Frontal cortex (tissue), 4 donors: ENCODE measurements at places on chromosomes 7 and 10. TPM values are rescaled to one million over a fixed set of nuclear protein-coding genes. Genes with fewer than 3 reads are reported as not detected.

The MAT1A gene
- total RNA-seq = under 0.01 TPM

DNA sequence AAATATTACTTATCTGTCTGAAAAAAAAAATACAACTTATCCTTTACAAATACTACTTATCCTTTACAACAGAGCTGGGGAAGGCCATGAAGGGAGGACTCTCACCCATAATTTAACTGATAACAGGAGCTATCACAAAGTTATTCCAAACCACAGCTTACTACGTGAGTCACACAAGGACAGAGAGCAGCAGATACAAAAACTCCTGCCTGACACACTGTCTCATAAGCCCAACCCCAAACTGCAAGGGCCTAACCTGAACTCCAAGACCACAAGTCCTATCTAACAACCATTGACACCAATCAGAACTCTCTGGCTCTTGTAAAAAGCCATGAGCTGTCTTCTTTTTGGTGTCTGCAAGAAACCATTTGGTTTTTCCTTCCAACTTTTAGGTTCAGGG, 28.5 kb upstream of the CXCL12 start:
- no peak for DNase-seq

DNA sequence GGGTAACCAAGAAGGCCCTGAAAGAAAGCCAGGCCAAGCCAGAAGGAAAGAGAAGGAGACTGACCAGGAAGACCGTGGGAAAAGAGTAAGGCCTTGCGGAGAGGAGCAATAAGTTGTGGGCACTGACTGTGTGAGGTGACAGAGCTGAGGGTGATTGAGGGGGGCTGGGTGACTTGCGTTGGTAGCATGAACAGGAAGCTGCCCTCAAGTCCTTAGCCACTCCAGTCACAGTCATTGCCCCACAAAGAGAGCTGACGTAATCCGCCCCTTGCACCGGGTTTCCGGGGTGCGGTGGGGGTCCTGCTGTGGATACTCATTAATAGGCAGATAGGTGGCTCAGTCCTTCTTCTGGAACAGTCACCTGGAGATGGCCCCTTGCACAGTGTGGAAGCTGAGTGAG, 16.1 kb upstream of the DMBT1 start:
- no peak for DNase-seq

The SEMA3C gene
- 307 TPM for total RNA-seq
